ENCODE measurements at places on chromosomes 7 and 10.
A peak's percentile ranks its signal among the peaks of the same experiment; 100 is the strongest.

- H3K27me3 ChIP-seq = no peaks in the 10 kb centered on the region
- no peak overlapping the region for H3K4me3 ChIP-seq
These were observed 69.1 kb downstream of the ICA1 start for GRCh38 chr7:8192897-8193296.

DNA sequence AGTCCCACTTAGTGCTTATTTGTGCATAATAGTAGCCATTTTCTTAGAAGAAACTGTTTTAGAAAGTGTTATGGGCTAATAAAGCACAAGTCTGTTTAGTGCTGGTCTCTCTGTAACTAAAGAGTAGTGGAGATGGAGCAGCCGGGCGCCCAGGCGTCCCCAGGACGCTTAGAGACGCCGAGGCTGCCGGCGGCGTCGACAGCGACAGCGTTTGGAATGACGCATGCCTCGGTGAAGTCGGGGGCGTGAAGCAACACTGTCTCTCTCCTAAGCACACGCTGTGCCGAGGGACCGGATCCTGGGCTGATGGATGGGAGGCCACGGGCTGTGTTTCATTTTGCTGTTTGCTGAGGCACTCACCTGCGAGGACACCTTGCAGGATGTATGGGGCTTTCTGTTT lies 588.6 kb upstream of the FOXK1 start:
- H3K27ac ChIP-seq = no peak overlapping the region
- no peaks in the 10 kb centered on the region for H3K36me3 ChIP-seq
- H3K4me1 ChIP-seq = no peaks in the 10 kb centered on the region
- DNase-seq = no peak

DNA sequence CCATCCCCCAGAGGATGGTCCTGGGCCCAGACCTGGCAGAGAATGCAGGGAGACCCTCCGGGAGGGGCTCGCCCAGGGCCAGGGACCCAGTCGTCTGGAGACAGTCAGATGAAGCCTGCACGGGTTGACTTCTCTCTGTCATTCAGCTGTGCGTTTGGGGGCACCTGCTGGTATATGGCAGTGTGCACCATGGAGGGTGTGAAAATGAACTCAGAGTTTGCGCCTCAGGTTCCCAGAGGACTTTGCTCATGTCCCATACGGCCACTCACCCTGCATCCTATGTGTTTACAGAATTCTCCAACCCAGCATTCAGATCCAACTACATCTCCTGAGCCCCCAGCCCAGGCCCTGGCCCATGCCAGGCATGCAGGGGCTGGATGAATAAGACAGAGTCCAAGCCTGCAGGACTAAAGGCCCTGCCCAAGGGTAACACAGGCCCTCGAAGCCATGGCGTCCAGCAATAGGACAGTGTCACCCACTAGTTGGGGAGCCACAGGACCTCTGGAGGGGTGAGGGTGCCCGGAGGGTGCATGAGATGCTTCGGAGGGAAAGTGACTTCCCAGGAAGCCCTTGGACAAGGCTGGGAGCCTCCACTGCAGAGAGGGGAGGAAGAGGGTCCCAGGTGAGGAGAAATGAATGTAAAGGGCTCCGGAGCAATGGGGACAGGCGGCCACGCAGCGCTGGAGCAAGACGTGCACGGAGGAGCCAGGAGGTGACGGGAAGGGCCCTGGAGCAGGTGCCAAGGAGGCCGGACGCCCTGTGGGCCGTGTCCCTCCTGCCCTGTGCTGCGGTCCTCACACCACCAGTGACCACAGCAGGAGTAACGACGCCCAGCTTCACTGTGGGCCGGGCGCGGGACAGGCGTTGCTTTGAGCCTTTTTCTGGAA lies 36.3 kb downstream of the CALML3 start:
- H3K4me1 ChIP-seq = no peaks in the 10 kb centered on the region
- no peak overlapping the region for H3K4me3 ChIP-seq
- DNase-seq = no peak

- peaks cover 28% of the 10 kb centered on the region for H3K36me3 ChIP-seq
- DNase-seq = no peak
- H3K4me1 ChIP-seq = peaks cover 8% of the 10 kb centered on the region
- H3K27me3 ChIP-seq = no peaks in the 10 kb centered on the region
These were observed 4.6 kb downstream of the UFSP1 start for GRCh38 chr7:100884736-100885439.

GRCh38 chr7:99497766-99498545 lies 2.1 kb downstream of the ZNF394 start:
- no peak overlapping the region for H3K27ac ChIP-seq
- peak overlapping the region; percentile 76 for H3K4me3 ChIP-seq
- DNase-seq = no peak

- H3K4me3 ChIP-seq = no peak overlapping the region
- H3K4me1 ChIP-seq = no peaks in the 10 kb centered on the region
- H3K27me3 ChIP-seq = no peaks in the 10 kb centered on the region
- H3K36me3 ChIP-seq = no peaks in the 10 kb centered on the region
- no peak for DNase-seq
- H3K27ac ChIP-seq = no peak overlapping the region
These were observed 201.6 kb downstream of the PARD3 start for GRCh38 chr10:34613491-34613890.

GRCh38 chr10:120732067-120732466 lies 119.1 kb upstream of the WDR11 start:
- H3K4me3 ChIP-seq = no peak overlapping the region
- H3K36me3 ChIP-seq = no peaks in the 10 kb centered on the region
- no peaks in the 10 kb centered on the region for H3K27me3 ChIP-seq
- DNase-seq = no peak

GRCh38 chr10:26703974-26704373 lies 6.5 kb downstream of the PDSS1 start:
- no peak overlapping the region for H3K27ac ChIP-seq
- no peak overlapping the region for H3K4me3 ChIP-seq
- H3K36me3 ChIP-seq = no peaks in the 10 kb centered on the region
- no peaks in the 10 kb centered on the region for H3K27me3 ChIP-seq
- DNase-seq = no peak

DNA sequence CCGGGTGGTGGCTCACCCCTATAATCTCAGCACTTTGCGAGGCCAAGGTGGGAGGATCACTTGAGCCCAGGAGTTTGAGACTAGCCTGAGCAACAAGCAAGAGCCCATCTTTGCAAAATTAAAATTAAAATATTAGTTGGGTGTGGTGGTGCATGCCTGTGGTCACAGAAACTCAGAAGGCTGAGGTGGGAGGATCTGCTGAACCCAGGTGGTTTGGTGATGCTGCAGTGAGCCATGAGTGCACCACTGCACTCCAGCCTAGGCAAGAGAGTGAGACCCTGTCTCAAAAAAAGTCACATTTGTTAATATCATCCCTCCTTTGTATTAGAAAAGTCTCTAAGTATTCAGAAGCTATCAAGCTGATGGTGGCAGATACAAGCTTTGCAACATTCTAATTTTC lies 317.5 kb downstream of the ANKRD30A start:
- H3K4me1 ChIP-seq = no peaks in the 10 kb centered on the region
- DNase-seq = no peak
- no peaks in the 10 kb centered on the region for H3K36me3 ChIP-seq
- H3K27ac ChIP-seq = no peak overlapping the region

GRCh38 chr10:17432723-17433122 lies 21.7 kb downstream of the ST8SIA6 start:
- no peak for DNase-seq
- no peak overlapping the region for H3K4me3 ChIP-seq
- no peak overlapping the region for H3K27ac ChIP-seq
- H3K36me3 ChIP-seq = no peaks in the 10 kb centered on the region

- no peaks in the 10 kb centered on the region for H3K27me3 ChIP-seq
- H3K4me1 ChIP-seq = no peaks in the 10 kb centered on the region
- no peak for DNase-seq
These were observed 10.3 kb downstream of the TMEM106B start for GRCh38 chr7:12221414-12221813.

DNA sequence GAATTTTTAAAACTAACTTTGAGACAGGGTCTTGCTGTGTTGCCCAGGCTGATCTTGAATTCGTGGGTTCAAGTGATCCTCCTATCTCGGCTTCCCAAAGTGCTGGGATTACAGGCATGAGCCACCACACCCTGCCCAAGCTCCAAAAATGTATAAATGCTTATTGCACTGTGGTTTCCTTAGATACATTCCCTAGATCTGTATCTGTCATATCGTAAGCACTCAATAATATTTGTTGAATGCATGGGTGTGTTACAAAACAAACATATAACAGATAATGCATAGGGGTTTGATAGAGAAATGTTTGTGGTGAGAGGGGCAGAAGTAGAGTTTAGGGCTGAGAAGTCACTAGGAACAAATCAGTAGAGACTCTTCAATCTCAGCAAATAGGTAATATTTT lies 955.3 kb upstream of the C7orf33 start:
- no peak overlapping the region for H3K27ac ChIP-seq
- H3K4me3 ChIP-seq = no peak overlapping the region
- H3K36me3 ChIP-seq = no peaks in the 10 kb centered on the region

GRCh38 chr10:88791924-88792323 lies 10.6 kb upstream of the LIPM start:
- H3K4me1 ChIP-seq = peaks cover 20% of the 10 kb centered on the region
- no peak overlapping the region for H3K4me3 ChIP-seq
- H3K36me3 ChIP-seq = no peaks in the 10 kb centered on the region
- no peaks in the 10 kb centered on the region for H3K27me3 ChIP-seq

- no peaks in the 10 kb centered on the region for H3K27me3 ChIP-seq
- no peaks in the 10 kb centered on the region for H3K4me1 ChIP-seq
- DNase-seq = no peak
- H3K36me3 ChIP-seq = no peaks in the 10 kb centered on the region
These were observed 74.7 kb downstream of the CACNB2 start for GRCh38 chr10:18214691-18215563.

- no peaks in the 10 kb centered on the region for H3K36me3 ChIP-seq
- peak; percentile 59 for DNase-seq
- peaks cover 18% of the 10 kb centered on the region for H3K4me1 ChIP-seq
- H3K4me3 ChIP-seq = peak overlapping the region; percentile 82
- H3K27me3 ChIP-seq = no peaks in the 10 kb centered on the region
These were observed 598 bp downstream of the MMS19 start for GRCh38 chr10:97497572-97498075.

DNA sequence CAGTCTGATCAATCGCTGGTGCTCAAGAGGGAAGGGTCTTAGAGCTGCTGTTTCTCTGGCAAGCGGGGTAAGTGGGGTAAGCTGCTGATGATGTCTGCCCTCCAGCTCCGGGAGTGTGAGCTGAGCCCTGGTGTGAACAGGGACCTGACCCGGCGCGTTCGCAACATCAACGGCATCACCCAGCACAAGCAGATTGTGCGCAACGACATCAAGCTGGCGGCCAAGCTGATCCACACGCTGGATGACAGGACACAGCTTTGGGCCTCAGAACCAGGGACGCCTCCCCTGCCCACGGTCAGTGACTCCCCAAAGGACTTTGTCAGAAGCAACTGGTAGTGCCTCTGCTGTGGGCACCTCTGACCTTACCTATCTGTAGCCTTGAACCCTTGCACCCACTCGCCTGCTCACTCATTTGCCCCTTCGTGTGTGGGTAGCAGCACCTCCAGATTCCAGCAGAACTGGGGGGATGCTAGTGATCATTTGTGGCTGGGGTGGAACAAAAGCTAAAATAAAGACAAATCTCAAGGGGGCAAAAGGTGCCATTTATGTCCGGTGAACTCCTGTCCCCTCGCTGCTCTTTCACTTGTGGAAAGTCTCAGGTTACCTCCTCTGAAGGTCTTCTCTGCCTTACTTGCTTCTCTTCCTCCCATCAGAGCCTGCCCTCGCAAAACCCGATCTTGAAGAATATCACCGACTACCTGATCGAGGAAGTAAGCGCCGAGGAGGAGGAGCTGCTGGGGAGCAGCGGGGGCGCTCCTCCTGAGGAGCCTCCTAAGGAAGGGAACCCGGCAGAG lies 3.2 kb downstream of the UFSP1 start:
- peaks cover 19% of the 10 kb centered on the region for H3K4me1 ChIP-seq
- H3K27ac ChIP-seq = no peak overlapping the region
- H3K27me3 ChIP-seq = no peaks in the 10 kb centered on the region
- no peak for DNase-seq
- H3K4me3 ChIP-seq = no peak overlapping the region

DNA sequence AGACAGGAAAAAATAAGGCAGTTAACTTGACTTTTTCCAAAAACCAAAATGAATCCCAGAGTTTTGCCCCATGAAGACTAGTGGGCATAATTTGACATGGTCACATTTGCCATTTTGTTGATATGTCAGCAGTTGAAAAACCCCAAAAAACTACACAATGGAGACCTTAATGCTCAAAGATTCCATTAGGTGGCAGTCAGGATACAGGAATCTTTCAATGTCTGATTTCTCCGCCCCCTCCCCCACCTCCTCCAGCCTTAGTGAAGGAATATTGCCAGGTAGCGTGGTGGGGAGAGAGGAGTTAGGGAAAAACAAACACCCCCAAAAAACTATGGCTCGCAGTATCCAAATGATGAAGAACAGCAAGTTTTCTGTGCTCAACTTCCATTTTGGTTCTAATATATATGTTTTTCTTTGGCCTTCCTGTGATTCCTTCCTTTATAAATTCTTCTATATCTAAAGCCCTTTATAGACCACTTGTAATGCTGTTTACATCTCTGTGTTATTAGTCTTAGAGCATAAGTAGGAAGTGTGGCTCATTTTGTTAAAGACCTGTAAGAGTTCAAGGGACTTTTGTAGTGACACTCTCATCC lies 6.7 kb upstream of the SMNDC1 start:
- peak overlapping the region; percentile 45 for H3K27ac ChIP-seq
- H3K4me3 ChIP-seq = no peak overlapping the region

DNA sequence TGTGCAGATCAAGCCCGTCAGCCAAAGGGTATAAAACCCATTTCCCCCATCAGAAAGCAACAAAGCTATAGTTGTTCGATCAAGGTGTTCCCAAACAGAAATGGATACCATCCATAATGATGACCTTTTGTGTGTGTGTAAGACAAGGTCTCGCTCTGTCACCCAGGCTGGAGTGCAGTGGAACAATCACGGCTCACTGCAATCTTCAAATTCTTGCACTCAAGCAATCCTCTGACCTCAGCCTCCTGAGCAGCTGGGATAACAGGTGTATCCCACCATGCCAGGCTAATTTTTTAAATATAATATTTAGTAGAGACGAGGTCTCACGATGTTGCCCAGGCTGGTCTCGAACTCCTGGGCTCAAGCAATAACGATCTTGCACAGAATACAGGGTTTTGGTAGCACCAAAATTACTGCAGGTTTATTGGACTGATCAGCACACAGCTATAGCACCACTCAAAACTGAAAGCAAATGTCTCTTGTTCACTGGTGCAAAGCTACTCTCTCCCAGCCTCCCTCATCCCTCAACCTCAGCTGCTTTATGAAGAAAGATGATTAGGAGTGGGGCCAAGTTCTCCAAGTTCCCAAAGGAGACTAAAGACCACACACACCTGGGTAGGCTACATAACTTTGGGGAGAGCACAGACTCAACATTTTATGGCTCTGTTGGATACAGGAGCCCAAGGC lies 80.5 kb downstream of the ABI1 start:
- DNase-seq = no peak
- H3K27me3 ChIP-seq = no peaks in the 10 kb centered on the region
- no peak overlapping the region for H3K4me3 ChIP-seq
- H3K27ac ChIP-seq = peak overlapping the region; percentile 92
- peaks cover 20% of the 10 kb centered on the region for H3K4me1 ChIP-seq

- H3K4me3 ChIP-seq = no peak overlapping the region
- H3K36me3 ChIP-seq = no peaks in the 10 kb centered on the region
- H3K4me1 ChIP-seq = peaks cover 10% of the 10 kb centered on the region
- no peaks in the 10 kb centered on the region for H3K27me3 ChIP-seq
These were observed 8.8 kb downstream of the AKAP9 start for GRCh38 chr7:91949221-91950009.
